ENCODE measurements at places on chromosomes 3 and 15.

DNA sequence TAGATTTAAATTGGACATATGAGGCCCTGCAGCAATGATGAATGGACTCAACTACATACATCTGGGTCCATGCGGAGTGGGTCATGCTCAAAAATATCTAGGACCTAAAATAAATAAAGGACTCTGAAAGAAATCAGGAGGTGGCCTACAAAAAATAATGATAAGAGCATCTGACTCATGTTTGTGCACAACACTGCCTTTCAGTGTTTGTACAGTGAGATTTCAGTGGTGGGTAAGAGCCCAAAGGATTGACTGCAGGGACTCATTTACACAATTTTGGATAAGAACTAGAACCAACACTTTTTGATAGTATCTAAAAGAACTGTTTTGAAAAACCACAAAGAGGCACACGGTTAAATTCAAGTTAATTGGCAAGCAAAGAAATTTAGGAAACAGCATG lies 285.5 kb downstream of the SLC9A9 start:
- no peak for DNase-seq

- DNase-seq: no peak
Measured at GRCh38 chr3:131699001-131699400, 196.2 kb upstream of the MRPL3 start.

DNA sequence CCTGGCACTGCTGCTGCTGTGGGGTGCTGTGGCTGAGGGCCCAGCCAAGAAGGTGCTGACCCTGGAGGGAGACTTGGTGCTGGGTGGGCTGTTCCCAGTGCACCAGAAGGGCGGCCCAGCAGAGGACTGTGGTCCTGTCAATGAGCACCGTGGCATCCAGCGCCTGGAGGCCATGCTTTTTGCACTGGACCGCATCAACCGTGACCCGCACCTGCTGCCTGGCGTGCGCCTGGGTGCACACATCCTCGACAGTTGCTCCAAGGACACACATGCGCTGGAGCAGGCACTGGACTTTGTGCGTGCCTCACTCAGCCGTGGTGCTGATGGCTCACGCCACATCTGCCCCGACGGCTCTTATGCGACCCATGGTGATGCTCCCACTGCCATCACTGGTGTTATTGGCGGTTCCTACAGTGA lies 2.1 kb downstream of the GRM2 start:
- no peak for DNase-seq

DNA sequence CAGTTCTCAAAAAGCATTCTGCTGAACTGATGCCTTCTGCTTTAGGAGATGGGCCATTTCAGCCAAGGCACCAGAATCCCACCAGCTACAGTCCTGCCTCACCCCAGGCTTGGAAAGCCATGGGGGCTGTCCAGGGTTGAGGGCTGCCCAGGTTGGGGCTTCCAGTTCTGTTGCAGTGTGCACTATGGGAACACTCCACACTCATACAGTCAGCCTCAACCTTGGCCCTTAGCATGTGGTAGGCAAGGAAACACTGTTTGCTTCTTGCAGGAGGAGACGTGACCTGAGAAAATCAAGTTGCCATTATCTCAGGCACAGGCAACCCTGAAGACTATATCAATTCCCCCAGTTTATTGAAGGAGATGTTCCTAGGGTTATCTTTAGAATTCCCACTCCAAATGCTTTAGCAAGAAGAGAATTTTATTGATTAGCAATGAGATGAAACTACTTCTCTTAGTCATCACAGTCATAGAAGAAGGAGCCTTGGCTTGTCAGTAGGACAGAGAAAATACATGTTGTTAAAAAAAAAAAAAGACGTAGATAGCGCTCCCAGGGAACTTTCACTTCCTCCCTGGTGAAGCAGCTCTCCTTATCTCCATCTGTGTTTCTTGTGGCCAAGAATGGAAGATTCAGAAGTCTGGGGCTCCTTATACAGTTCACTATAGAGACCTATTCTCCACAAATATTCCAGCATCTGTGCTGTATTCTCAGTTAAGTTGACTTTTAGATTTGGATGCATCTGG lies 38.3 kb upstream of the IL12A start:
- no peak for DNase-seq

- no peak for DNase-seq
Measured at GRCh38 chr15:100112636-100113305, 229.0 kb downstream of the ADAMTS17 start.

- DNase-seq: no peak
Measured at GRCh38 chr3:72088486-72089025, 303.6 kb upstream of the PROK2 start.

DNA sequence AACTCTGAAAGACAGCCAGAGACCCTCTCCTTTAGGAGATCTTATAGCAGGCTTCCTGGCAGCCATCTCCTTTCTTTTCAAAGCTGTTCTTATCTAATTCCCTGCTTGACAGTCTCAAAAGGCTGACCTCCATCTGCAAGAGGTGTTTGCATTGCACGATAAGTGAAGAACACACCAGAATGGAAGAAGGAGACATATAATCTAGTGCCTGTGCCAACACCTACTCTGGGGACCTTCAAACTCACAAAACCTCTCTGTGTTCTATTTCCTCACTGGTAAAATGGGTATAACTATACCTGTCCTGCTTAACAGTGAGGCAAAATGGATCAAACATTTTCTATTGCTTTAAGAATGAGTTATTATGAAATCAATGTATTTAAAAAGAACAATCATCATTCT lies 65.0 kb downstream of the WDR72 start:
- no peak for DNase-seq
